ENCODE measurements at places on chromosomes 12 and 14. TPM values are rescaled to one million over a fixed set of nuclear protein-coding genes. Genes with fewer than 3 reads are reported as not detected.

Gene KRT2
- not detected for total RNA-seq

GRCh38 chr12:107884769-107885694 lies 110.5 kb downstream of the ASCL4 start:
- H3K4me1 ChIP-seq, result no peaks in the 10 kb centered on the region
- H3K4me3 ChIP-seq, result no peak overlapping the region
- no peak overlapping the region for H3K27ac ChIP-seq
- H3K27me3 ChIP-seq, result peaks cover 59% of the 10 kb centered on the region

Gene SERPINA12
- not detected for total RNA-seq

Gene TSPAN11
- total RNA-seq, result not detected

DNA sequence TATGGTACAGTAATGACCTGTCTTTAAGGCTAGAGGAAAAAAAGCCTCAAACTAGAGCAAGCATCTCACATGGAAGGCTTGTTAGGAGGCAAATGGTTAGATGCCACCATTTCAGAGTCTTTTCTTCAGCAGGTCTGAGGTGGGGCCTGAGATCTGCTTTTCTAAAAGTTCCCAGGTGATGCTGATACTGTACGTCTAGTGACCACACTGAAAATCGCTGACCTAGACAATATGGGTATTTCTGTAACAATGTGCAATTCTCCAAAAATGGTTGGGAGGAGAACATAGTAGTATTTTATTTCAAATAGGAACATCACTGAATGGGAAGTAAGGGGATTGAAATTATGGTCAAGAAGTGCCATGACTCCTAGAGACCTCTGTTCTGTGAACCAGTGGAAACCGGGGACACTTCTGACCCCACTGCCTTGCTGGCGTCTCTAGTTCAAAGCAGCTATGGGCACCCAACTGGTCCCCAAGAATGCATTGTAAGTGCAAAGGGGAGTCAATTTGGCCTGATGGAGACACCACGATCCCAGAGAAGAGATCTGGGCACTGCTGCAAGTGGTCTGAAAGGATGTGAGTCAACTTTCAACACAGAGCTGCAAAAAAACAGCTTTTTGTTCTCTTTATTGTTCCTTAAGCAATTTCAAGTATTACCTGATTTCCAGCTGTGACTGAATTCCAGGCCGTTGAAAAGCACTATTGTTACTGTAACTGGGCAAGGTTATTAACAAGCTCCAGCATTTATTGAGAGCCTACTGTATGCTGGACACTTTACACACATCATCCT lies 54.4 kb upstream of the PLEKHG7 start:
- H3K27me3 ChIP-seq, result no peaks in the 10 kb centered on the region
- H3K36me3 ChIP-seq, result no peaks in the 10 kb centered on the region
- peaks cover 15% of the 10 kb centered on the region for H3K4me1 ChIP-seq
- H3K27ac ChIP-seq, result no peak overlapping the region
- no peak for DNase-seq

DNA sequence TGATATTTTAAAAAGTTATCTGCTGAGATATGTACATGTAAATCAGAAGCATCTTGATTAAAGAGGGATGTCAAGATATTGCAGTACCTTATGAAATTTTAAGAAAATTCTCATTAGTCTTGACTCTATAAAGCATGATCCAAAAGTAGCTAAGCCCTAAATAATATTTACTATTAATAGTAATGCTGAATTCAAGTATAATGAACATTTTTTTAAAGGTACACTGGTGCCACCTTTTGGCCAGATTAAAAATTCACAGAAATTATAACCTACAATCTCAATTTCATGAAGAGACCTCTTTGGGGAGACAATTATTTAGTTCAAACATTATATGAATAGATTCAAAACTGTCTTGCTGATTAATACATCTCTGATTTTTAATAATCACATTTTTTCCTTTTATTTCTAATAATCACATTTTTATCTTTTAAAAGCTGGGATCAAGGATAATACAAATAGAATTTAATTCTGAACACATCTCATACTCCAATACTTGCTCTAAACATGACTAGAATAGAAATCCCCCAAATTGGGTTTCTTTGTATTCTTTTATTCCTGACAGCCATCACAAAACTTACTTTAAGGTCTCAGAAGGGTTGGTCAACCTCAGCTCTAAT lies 13.4 kb downstream of the AKAP5 start:
- no peak overlapping the region for H3K27ac ChIP-seq
- no peak for DNase-seq
- H3K27me3 ChIP-seq, result no peaks in the 10 kb centered on the region

GRCh38 chr14:101465795-101466448 lies 95.4 kb upstream of the DIO3 start:
- H3K4me3 ChIP-seq, result no peak overlapping the region
- H3K36me3 ChIP-seq, result peaks cover 6% of the 10 kb centered on the region
- no peaks in the 10 kb centered on the region for H3K27me3 ChIP-seq
- no peak for DNase-seq
- peaks cover 9% of the 10 kb centered on the region for H3K4me1 ChIP-seq

- no peak overlapping the region for H3K27ac ChIP-seq
- no peaks in the 10 kb centered on the region for H3K36me3 ChIP-seq
- H3K4me3 ChIP-seq, result no peak overlapping the region
- H3K27me3 ChIP-seq, result no peaks in the 10 kb centered on the region
- H3K4me1 ChIP-seq, result no peaks in the 10 kb centered on the region
- DNase-seq, result no peak
These were observed 921.3 kb downstream of the NRXN3 start for GRCh38 chr14:79091381-79091963.

DNA sequence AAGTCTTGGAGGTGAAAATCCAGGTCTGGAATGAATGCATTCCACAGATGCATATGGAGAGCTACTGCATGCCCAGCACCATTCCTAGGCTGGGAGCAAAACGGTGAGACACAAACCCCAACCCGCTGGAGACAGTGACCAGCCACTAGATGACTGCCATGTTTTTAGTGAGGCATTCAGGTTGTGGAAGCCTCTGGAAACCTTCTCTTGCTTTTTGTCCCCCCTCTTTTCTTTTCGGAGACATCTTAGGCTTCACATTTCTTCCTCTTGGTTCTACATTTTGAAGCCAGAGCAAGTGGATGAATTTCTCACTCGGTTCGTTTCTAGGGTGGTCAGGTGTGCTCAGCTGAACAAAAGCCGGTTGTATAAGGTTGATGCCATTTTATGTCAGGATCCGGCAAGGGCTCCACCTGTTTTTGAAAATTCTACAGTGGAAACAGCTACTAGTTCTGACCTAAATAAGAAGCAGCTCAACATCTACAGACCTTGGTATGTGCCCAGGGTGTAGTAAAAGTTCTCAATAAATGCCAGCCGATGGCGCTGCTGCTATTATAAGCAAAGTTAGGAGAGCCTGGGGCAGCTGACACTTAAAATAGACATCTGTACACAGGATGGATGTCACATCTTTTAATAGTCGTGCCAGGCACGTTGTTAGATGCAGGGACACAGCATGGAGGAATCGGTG lies 1.8 kb upstream of the ZNF839 start:
- peak overlapping the region; percentile 69 for H3K27ac ChIP-seq
- no peaks in the 10 kb centered on the region for H3K36me3 ChIP-seq
- H3K27me3 ChIP-seq, result no peaks in the 10 kb centered on the region
- peak overlapping the region; percentile 69 for H3K4me3 ChIP-seq
- peak; percentile 37 for DNase-seq

Gene SERPINA9
- not detected for total RNA-seq
